ENCODE measurements at places on chromosomes 3 and 15.

- no peak for DNase-seq
These were observed 69.2 kb upstream of the DCP1A start for GRCh38 chr3:53416530-53416929.

DNA sequence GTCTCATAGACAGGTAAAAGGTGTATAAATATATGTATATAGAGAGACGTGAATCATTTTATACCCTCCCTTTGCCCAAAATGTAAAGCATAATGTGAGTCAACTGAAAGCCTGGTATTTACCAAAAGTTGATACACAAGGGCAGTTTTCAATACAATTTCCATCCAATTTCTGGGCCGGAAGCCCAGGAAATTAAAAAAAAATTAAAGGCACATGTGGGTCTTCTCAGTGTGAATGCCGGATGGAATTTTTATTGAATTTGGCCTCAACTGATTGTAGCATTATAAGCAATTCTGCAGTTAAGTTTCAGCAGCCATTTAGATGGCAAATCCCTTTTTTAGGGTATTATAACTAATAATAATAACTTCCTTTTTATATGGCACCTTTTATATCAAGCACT, 3.3 kb upstream of the CNTN3 start:
- DNase-seq: no peak

GRCh38 chr3:177474652-177475355, 277.5 kb upstream of the TBL1XR1 start:
- no peak for DNase-seq

GRCh38 chr3:184608209-184608608, 46.6 kb downstream of the EPHB3 start:
- no peak for DNase-seq

- DNase-seq: no peak
These were observed 19.1 kb upstream of the SEC61A1 start for GRCh38 chr3:128033102-128033501.

DNA sequence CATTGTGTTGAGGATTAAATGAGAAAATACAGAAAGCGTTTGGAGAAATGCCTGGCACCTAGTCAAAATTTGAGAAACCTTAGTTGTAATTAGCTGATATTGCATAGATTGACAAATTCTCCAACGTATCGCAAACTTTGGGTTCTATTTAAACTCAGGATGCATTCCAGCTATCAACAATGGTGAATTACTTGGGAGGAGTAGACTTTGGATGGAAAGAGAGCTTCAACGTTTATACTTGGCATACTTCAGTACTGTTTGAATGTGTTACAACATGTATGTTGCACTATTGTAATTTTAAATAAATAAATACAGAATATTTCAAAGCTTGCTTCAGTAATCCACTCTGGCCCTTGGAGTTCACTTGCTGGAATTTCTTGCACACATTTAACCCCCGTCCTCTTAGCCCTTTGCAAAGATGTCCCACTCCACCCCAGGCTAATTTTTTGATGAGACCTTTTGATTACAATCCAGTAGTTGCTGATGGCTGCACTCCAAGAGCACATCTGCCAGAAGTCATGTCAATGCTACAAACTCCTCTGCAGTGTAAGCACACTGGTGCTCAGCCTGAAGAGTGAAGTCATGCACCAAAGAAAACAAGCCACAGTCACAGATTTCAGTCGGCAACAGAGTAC, 4.7 kb upstream of the DIS3L start:
- DNase-seq: no peak

- DNase-seq: no peak
These were observed 92.0 kb downstream of the PDE8A start for GRCh38 chr15:85073556-85074194.
